ENCODE measurements at places on chromosomes 16 and 17.

DNA sequence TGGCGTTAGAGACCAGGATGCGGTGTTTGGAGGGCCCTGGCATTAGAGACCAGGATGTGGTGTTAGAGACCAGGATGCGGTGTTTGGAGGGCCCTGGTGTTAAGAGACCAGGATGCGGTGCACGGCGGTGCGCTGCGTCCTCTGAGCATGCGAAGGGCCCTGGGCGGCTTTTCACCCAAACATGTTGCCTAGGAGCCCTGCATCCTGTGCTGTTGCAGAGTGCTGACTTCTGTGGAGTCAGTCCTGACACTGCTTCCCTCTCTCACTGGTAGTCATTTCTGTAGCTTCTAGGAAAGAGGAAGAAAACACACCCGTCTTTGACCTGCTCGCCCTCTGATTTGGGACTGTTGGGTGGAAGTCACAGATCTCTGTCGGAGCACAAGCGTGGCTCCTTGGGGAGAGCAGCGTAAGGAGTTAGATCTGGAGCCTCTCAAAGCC is 141.2 kb downstream of the LAT start:
- DNase-seq = no peak

DNA sequence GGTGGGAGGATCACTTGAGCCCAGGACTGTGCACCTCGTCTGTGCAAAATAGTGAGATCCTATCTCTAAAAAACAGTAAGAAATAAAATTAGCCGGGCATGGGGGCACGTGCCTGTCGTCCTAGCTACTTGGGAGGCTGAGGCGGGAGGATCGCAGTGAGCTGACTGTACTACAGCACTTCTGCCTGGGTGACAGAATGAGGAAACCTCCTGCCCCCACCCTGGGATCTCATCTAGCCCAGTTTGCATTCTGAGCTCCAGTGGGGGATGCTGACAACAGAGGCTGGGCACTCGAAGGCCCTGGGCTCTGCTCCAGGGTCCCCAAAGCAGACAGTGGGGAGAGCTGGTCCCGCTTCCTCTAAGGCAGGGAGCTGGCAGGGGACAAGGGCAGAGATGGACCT is 7.1 kb downstream of the NAGPA start:
- no peak for DNase-seq

GRCh38 chr17:65154770-65155589 is 17.8 kb downstream of the RGS9 start:
- no peak for DNase-seq

DNA sequence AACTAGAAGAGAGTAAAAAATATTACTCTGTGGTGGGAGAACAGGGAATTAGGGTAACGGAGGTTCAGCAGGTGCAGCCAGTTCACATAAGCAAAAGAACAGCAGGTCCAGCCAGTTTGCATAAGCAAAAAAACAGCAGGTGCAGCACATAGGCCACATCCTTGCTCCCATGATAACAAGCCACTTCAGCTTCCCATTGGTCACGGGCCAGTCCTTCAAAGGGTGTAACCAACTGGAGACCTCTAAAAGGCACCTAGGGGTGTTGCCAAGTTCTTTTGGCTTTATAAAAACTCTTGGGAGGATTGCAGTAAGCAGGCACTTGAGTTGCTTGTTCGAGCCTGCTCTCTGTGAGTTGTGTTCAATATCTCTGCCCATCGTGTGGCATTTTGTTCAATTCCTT is 488.1 kb downstream of the XYLT1 start:
- DNase-seq = peak; percentile 14

GRCh38 chr16:67278773-67279295 is 498 bp upstream of the PLEKHG4 start:
- DNase-seq = peak; percentile 52

DNA sequence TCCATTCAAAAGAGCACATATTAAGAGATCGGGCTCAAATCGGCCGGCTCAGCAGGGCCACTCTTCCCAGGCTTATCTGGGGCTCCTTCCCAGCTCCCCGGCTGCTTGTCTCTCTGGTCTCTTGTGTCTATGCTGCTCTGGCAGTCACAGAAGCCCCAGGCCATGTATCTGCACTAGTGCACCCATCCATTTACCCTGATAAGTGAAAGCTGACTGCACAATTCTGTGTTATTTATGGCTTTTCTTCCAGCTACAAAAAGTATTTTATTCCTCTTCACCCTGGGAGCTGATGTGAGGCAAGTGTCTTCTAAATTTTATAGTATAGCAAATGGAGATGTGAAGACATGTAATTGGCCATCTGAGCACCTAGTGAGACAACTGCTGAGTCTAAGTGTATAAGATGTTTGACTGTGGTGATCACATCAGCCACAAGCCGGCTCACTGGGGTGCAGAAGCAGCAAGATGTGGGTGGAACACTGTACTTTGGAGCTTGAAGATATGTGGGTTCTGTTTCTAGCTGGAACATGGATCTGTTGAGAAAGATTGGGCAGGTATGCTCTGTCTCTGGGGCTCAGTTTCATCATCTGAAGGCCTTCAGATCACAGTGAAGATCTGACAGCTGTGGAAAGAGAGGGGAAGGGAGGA is 78.1 kb upstream of the MPHOSPH6 start:
- DNase-seq = no peak

Data from NCI-H1417 (cell line).